ENCODE measurements at places on chromosomes 2 and 18.

DNA sequence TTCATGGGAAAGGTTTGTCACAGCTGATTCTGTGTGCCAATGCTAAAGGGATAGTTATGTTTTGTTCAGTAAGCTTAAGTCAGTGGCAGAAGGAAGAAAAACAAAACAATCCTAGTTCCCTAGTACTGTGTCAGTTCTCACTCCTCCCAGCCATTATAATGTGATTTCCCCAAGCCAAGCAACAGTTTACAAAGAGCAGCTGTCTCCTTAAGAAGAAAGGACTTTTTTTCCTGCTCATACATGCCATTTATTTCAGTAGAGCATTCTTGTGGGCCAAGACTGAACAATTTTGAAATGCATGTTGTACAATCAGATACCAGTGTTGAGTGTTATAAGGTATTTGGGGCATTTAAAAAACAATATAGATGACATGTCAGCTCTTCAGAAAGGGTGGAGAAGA lies 52.1 kb downstream of the NEMP2 start:
- DNase-seq: no peak

DNA sequence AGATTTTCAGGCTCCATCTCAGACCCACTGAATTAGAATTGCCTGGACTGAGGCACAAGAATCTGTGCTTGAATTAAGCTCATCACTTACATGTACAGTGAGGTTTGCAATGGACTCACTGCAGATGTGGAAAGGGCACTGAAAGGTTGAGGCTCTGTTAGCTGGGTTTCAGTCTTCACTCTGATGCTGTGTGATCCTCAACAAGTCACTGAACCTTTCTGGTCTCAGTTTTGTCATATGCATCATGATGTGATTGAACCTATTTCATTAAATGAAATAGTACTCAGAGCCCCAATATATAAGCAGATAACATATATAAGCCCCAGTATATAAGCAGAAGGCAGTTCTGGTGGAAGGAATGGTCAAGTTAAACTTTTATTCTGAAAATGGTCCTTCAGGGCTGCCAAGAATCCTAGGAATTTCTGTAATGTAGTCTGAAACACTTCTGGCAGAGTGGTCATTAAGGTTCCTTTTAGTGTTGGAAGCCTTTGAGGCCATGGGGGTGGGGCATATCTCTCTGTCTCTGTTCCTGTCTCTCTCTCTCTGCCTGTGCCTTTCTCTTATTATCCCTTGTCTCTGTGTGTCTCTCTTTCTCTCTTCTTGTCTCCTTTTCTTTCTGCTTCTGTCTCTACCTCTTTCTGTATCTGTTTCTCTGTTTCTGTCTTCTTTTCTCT lies 110.4 kb downstream of the ADCYAP1 start:
- no peak for DNase-seq

GRCh38 chr18:64674694-64675093 lies 525.8 kb upstream of the LINC00305 start:
- no peak for DNase-seq

DNA sequence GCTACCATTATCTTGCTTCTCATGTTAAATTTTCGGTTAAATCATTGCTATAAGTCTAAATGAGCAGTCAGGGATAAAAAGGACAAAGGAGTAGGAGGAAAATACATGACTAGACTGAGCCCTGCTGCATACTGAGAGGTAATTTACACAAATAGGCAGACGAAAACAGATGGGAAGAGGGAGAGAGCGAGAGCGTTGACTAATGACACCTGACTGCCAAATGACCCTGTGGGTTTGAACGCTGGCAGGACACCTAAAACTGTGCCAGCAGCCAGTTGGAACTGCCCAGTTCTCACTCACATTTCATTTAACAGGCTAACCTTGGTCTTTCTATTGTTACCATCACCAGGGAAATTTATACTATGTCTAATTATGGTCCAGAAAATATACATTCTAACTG lies 978.2 kb downstream of the CPS1 start:
- no peak for DNase-seq

GRCh38 chr2:222319586-222320435 lies 21.0 kb upstream of the PAX3 start:
- DNase-seq: peak; percentile 22

DNA sequence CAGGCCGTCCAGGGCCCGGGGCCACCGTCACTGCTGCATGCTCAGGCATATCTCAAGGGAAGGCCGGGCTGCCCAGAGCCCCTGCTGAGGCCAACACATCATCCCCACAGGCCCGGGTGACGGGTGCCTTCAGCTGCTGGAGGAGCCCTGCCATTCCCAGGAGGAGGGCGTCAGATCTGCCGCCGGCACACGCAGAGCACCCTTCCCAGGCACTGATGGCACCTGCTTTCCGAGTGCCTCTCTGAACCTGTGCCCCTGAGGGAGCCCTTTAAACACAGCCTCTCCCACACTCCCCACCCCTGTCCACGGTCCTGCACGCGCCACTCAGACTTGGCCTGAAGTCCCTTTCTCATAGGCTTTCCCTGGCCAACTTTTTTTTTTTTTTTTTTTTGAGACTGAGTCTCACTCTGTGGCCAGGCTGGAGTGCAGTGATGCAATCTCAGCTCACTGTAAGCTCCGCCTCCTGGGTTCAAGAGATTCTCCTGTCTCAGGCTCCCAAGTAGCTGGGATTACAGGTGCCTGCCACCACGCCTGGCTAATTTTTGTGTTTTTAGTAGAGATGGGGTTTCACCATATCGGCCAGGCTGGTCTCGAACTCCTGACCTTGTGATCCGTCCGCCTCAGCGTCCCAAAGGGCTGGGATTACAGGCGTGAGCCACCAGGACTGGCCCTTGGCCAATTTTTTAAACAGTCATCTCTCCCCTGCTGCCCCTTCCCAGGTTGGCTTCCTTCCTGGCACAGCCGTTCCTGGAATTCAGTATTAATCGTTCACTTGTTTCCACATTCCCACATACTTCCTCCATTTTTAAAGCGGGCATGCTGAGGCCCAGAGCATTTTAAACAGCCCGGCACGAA lies 211.7 kb downstream of the NDUFA10 start:
- DNase-seq: no peak

- DNase-seq: no peak
Measured at GRCh38 chr2:41827354-41827971, 220.4 kb upstream of the PKDCC start.

DNA sequence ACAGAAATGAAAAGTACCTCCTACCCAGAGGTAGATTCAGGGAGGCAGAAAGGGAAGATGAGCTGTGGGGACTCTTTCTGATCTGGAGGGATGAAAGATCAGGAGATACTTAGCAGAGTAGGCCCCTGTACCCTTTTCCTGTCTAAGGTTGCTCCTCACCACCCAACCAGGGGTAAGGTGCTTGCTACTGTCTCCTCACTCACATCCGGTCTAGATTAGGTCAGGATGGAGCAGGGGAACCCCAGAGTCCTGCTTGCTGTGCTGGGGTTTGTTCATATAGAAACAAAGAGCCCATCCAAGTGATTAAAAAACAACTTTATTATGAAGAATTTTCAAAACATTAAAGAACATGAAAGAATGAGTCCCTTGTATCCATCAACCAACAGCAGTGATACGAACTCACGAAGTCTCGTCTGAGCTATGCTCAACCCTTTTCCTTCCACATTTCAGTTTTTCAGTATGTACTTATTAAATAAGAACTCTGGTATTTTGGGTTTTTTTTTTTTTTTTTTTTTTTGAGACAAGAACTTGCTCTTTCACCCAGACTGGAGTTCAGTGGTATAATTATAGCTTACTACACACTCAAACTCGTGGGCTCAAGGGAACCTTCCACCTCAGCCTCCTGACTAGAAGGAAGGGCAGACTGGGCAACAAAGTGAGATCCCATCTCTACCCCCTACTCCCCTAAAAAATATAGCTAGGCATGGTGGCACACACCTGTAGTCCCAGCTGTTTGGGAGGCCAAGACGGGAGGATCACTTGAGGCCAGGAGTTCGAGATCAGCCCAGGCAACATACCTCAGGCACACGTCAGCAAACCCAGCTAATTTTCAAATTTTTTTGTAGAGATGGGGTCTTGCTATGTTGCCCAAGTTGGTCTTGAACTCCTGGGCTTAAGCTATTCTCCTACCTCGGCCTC lies 28.5 kb upstream of the MCFD2 start:
- DNase-seq: no peak

DNA sequence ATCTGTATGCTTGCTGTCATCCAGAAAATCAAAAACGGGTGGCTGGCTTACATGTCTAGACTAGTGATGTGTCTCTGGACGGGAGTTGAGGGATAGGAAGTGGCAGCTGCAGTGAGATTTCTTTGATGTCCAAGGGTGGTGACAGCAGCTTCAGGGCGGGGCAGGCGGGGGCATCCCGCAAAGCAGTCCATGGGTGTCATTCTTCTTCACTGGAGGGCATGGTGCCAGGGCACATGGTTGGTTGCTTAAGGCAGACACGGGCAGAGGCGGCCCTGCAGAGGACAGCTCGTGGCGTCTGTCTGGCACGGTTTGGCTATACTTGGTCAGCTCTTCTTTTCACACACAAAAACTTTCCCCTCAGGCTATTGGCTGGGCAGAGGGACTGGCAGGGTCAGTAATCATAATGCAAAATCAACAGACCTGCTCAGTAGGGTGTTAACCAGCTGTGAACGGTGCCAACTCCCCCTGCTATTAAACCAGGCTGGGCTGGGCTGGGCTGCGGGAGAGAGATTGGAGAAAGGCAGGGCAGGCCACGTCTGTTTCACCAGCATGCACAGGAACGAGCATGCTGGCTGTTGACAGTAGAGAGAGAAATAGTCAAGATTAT lies 63.7 kb downstream of the COL4A3 start:
- DNase-seq: no peak

DNA sequence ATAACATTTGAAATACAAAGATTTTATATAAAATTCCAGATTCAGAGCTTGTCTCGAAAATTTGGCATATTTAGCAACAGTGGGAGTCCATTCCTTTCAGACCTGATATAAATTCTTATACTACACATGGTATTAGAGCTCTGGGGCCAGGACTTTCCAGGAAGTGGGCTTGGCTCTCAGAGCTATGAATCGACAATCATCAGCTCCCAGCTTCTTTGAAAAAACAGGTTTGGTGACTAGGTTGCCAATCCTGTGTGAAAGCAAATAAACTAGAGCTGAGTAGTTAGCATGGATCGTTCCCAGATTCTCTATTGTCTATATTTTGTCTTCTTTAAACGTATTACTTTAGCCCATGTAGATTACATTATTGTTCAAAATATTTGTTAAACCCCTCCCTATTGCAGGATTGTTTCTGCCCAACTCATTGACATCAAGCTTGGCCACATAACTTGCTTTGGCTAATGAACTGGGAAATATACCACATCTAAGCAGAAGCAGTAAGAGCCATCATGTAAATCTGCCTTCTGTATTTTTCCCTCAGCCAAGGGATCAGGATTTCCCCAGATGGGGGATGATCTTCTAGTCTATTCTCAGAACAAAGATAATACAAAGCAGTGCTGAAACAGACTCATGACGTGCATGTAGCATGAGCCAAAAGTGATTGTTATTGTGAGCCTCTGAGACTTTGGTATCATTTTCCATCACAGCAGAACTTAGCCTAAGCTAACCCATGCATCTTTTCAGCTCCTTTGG lies 105.4 kb downstream of the KCNH7 start:
- no peak for DNase-seq

Data from RKO (cell line).